ENCODE measurements at places on chromosomes 16 and 17.
A peak's percentile ranks its signal among the peaks of the same experiment; 100 is the strongest.

DNA sequence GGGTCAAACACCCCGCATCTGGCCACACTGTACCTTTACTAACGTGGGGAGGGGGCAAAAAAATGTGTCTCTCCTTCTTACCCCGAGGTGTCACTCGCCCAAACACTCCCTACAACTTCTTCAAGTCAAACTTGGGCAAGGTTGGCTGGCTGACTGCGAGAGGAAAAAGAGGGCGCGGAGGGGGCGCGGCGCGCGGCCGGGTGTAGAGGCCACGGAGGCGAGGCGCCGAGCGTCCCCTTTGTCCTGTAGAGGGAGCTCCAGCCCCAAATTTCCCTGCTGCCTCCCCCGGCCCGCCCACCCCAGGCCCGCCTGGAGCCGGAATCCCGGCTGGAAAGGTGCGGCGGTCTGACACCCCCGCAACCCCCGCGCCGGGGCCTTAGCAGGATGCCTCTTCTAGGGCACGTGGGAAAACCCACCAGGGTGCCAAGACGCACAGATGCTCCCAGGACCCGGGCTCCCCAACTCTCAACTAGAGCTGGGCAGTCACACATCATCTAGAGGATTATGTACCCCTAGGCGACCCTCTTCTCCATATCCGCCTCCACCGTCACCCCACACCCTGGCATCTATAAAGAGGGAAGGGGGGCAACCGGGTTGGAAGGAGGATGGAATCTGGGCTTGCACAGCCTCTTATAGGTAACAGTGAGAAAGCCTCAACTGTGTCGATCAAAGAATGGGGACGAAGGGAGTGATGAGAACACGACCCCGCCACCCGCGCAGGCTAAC is 4.2 kb downstream of the IRX3 start:
- DNase-seq: peak; percentile 65

GRCh38 chr17:17888821-17889220 is 52.0 kb upstream of the SREBF1 start:
- no peak for DNase-seq

DNA sequence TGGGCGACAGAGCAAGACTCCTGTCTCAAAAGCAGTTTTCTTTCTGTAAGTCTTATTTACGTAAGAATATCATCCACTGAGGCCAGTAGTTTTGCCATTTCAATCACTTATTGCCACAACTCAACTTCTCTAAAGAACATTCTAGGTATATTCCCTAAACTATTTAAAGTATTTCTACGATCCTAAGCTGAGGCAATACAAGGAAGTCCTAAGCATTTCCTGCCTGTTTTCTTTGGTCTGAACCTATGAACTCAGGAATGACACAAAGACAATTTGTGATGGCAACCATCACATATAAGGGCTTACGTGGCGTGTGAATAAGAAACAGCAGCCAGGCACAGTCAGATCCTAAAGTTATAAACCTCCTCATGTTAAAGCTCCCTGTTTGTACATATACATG is 14.2 kb downstream of the USP36 start:
- no peak for DNase-seq

GRCh38 chr16:74070237-74070636 is 226.4 kb upstream of the PSMD7 start:
- DNase-seq: no peak

- no peak for DNase-seq
These were observed 134.7 kb upstream of the CIBAR2 start for GRCh38 chr16:85246973-85247372.

DNA sequence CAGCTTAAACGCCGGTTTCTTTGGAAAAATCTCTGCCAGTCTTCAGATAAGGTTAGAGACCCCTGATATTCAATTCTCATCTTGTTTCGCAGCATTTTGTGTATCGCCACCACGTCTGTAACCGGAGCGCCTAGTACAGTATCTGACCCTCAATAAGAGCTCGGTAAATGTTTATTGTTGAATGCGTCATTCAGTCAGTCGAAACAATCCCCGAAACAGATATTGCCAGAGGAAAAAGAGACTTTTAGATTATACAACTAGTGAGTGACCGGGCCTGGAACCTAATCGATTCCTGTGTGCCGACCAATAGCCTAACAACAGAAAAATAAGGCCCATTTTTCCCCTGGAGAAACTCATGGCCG is 626 bp downstream of the PELP1 start:
- DNase-seq: no peak

- no peak for DNase-seq
These were observed 11.5 kb upstream of the ZC3H18 start for GRCh38 chr16:88558457-88559442.

DNA sequence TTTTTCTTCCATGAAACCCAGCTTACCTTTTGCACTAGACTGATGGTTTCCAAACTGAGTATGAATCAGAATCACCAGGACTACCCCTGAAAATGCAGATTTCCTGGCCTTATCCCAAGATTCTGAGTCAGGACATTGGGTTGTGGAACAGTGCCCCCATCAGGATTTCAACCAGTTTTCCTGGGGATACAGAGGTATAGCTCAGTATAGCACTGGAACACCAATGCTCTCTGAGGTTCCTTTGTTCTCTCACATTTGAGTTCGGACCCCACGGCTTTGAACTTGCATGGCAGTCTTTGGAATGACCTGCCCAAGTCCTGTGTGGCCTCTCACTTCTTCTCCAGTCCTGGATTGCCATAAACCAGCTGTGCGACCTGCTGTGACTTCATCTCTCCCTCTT is 12.8 kb upstream of the CCL8 start:
- DNase-seq: no peak

DNA sequence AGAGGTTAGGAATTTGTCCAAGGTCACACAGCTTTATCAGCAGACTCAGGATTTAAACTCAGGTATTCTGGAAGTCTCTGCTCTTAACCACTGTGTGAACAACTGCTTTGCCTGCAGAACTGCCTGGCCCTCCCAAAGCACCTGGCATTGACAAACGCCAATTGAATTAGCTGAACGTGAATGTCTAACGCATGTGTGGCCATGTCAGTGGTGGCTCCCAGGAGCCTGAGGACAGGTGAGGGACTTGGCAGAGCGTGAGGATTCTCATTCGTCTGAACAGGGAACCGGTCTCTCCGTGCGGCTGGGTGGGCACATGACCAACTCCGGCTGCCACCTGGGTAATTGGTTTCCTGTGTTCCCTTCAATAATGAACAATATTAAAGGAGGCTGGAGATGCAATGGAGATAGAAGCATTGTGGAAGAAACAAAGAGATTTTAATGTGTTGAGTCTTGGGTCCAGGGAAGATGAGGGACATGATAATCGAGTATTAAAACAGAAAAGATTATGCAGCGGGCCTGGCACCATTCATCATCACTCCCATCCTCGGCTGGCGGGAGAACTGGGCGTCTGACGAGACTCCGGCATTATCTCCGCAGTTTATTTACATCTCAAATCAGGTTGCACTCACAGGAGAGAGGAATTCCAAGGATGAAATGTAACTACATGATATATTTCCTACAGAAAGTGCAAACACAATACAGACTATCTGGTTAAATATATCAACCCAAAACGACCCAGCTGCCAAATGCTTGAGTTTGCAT is 113.5 kb downstream of the NPIPB5 start:
- DNase-seq: no peak

- DNase-seq: no peak
These were observed 35.7 kb downstream of the RAI1 start for GRCh38 chr17:17716837-17717523.

- DNase-seq: no peak
These were observed 24.8 kb upstream of the SLC38A7 start for GRCh38 chr16:58709333-58709732.

- no peak for DNase-seq
These were observed 5.0 kb downstream of the TSR3 start for GRCh38 chr16:1346422-1347285.

DNA sequence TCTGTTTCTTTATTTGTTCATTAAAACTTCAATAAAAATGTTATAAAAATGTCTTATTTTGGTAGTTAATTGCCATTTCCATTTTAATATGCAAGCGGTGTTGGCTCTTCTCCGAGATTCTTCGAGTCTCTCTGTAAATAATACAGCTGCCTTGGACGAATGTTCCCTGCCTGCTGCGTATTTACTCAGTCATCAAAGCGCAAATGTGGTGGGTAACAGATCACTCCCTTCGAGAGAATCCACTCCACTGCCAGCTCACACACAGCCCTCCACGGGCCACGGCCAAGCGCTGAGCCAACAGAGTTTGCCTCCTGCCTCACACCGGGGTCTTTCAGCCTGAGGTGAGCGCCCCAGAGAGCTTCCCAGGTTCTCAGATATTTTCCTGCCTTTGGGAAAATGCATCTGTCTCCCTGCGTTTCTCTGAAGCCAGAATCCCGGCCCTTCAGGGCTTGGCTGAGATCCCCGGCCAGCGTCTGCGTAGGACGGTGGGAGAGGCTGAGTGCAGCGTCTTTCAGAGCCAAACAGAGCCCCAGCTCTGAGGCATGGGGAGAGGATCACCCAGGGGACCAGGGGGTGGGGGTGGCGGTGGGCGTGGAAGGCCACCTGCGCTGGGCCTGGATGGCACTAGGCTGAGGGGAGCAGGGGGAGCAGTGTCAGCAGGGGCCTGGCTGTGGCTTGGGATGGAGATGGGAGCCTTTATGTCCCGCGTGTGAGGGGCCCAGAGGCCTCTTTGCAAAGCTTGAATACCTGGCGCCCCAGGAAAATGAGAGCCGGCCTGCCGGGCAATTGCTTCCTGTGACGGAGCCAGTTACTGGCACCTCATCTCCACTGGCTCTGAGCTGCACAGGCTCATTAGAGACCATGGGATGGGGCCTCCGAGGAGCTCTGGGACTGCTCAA is 248.7 kb downstream of the RBFOX3 start:
- no peak for DNase-seq

- DNase-seq: no peak
These were observed 22.5 kb downstream of the XPO6 start for GRCh38 chr16:28189245-28189644.

DNA sequence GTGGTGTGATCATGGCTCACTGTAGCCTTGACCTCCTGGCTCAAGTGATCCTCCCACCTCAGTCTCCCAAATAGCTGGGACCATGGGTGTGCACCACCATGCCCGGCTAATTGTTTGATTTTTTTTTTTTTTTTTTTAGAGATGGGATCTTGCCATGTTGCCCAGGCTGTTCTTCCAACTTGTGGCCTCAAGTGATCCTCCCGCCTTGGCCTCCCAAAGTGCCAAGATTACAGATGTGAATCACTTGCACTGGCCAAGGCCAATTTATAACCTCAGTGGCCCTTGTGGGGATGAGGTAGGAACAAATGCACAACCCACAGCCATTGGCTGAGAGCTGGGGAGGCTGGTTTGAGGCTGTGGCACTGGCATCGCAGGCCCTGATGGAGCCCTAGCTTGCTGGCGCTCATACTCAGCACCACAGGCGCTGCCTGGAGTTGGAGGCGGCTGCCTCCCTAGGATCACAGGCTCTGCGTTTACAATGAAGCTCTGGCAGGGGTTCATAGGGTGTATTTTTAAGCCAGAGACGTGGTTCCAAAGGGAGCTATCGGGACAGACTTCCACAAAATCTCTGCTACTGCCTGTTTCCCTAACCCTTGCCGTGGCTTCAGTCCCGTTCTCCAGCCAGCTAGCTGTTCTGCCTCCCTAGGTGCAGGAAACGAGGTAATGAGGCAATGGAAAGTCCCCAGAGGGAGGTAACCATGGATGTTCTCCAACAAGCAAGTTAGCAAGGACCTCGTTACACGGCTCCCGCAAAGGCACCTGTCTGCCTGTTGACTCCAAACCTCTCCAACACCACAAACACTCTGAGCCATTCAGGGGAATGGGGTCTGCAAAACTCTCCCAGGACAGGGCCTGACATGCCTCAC is 2.9 kb downstream of the ABCA3 start:
- no peak for DNase-seq

GRCh38 chr17:35872196-35872980 is 3.7 kb upstream of the HEATR9 start:
- DNase-seq: no peak

- DNase-seq: peak; percentile 14
These were observed 16.9 kb downstream of the POLR3K start for GRCh38 chr16:36336-36984.

DNA sequence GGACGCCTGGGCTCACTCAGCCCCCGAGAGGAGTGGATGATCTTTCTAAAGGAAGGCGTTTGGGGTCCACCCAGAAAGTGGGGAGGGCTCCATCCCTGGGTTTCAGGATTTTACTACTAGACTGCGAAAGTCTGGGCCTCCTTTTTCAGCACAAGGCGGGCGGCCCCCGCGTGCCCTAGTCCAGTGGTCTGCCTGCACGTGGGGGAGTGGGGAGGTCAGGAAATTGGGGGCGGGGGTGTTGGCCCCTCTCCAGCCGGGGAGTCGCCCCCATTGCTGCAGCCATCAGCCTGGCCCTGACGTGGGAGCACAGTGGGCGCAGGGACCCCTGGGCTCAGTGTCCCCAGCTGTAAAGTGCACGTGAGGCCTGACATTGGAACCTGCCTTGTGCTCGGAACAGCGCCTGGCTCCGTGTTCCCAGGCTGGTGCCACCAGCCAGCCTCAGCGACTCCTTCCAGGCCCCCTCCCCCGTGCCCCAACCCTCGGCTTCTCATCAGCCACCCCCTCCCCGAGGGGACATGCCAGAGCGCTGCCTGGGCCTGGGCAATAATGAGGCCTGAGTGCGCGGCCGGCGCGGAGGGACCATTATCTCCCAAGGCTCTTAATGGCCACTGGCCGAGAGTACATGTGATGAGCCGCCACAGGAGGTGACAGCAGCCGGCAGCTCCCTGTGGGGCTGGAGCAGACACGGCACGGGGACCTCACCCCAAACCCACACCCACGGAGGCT is 2.4 kb upstream of the C1QTNF8 start:
- no peak for DNase-seq

DNA sequence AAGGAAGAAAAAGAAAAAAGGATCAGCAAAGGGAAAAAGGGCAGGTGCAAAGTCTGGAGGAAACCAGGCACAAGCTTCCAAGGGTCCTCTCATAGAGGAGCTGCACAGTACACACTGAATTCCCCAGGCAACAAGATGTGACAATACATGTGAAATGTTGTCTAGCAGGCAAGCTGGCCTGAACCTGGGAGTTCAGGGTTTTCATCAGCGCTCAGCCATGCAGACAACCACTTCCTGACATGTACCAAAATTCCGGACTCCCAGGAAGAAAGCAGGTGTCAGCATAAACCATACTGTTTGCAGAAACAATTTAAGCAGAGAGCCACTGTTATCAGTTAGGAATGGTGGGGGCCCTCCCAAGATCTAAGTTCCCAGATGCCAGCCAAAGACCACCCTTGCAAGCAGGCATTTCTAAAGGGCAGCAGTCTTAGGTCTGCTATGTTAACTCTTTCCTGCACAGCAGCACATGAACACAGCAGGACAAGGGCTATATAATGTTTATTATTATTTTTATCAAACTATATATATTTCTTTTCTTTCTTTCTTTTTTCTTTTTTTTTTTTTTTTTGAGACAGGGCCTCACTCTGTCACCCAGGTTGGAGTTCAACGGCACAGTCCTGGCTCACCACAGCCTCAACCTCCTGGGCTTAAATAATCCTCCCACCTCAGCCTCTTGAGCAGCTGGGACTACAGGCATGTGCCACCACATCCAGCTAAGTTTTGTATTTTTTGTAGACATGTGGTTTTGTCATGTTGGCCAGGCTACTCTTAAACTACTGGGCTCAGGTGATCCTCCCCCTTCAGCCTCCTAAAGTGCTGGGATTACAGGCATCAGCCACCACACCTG is 10.1 kb downstream of the TK2 start:
- no peak for DNase-seq

GRCh38 chr16:65916995-65917394 is 449.5 kb upstream of the CDH5 start:
- DNase-seq: no peak

Data from activated T-cell treated with anti-CD3 and anti-CD28 coated beads, Interleukin-2, amount 50 U/mL, for 48 hours (primary cell).